ENCODE measurements at places on chromosomes 11 and 22.

DNA sequence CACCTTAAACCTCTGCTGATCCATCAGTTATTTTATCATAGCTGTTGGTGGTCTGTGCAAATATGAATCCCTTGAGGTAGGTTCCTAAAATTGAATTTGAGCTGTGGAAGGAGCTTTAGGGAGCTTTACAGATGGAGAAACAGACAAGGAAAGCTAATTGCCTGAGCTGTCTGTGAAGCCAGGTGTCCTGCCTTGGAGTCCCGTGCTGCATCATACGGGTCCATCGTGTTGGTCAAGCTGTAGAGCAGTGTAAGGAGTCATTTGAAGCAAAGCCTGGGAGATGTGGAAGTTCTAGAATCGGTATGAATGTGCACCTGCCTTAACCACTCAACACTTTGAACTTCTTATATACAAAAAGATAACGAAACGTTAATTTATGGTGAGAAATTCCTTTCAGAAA, 1.0 kb downstream of the POLA2 start:
- DNase-seq: no peak

GRCh38 chr11:85737738-85738137, 51.7 kb upstream of the CCDC89 start:
- no peak for DNase-seq

GRCh38 chr11:67406969-67407687, 3.2 kb downstream of the TBC1D10C start:
- DNase-seq: no peak

DNA sequence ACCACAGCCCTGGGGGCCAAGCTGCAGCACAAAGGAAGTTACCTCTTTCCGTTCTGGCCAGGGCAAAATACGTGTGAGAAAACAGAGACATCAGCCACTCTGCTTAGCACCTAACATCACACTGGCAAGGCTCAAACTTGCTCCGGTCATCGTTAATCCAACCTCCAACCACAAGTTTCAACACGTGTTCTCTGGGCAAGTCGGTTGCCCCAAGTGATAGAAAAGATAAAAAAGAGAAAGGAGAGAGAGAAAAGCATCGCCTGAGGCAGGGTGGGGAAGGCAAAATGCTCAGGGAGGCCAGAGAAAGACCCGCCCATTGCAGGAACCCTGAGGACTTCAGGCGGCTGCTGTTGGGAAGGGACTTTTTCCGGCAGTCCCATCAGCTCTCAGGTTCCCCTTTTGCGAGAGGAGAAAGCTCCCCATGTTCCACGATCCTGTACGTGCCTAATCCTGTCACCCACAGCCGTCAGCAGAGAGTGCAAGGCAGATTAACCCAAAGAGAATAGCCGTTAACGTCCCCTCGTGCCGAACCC, 18.5 kb upstream of the B4GALNT4 start:
- peak; percentile 32 for DNase-seq

DNA sequence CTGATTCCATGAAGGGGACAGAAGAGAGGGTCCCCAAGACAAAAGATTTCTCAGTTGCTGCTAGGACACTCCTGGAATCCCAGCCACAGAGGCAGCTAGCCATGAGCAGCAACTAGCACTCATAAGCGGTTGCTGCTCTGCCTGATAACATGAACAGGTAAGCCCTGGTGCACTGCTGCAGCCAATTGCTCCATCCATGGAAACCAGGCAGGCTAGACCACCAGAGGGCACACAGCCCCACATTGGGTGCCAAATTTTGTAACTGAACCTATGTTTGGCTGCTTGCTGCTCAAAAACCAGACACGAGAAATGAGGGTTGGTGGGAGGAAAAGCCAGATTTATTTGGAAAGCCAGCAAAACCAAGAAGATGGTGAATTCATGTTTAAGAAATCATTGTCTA, 21.9 kb upstream of the QSER1 start:
- no peak for DNase-seq

DNA sequence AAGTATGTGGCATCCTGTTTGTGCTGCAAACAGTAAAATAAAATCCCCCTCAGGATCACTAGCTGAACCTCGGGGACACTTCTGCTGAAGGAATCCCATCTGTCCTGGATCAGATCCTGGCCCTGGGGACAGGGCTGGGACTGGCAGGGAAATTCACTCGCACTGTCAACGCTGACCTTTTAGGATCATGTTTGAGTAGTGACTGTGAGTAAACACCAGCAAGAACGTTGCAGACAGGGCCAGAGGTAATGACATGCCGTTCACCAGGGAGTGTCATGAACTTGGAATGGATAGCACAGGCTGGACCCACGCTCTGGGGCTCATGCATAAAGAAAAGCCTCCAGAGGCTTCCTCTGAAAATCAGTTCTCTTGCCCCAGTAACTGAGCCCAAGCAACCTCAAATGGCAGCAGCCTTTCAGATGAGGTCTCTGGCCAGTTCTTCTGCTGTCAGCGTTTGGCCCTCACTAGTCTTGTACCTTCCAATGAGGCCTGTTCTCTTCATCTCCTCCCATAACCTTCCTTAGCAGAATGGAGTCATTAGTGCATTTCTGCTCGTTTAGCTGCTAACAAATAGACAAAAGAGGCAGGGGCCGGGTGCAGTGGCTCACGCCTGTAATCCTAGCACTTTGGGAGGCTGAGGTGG, 51.0 kb upstream of the BARX2 start:
- no peak for DNase-seq

DNA sequence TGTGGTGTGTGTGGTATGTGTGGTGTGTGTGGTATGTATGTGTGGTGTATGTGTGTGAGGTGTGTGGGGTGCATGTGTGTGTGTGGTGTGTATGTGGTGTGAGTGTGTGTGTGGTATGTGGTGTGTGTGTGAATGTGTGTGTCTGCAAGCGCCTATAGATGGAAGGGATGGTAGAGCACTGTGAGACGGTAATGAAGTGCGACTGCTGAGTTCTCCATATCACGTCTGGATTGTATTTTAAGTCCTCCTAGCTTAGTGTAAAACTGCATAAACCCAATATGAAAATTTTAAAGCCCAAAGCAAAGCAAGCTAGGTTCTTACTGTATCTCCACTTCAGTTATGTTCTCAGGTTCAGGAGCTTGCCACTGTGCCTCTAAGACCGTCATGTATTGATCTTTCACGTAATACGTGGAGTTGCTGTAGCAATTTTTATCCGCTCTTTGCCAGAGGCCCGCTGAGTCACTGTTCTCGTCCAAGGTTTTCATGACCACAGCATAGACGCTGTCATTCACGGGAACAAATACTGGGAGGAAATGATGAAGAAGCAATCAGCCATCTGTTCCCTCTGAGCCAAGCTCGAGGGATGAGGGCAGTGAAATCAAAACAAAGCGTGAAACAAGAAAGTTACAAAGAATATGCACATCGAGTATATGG, 5.5 kb downstream of the PLET1 start:
- DNase-seq: no peak

DNA sequence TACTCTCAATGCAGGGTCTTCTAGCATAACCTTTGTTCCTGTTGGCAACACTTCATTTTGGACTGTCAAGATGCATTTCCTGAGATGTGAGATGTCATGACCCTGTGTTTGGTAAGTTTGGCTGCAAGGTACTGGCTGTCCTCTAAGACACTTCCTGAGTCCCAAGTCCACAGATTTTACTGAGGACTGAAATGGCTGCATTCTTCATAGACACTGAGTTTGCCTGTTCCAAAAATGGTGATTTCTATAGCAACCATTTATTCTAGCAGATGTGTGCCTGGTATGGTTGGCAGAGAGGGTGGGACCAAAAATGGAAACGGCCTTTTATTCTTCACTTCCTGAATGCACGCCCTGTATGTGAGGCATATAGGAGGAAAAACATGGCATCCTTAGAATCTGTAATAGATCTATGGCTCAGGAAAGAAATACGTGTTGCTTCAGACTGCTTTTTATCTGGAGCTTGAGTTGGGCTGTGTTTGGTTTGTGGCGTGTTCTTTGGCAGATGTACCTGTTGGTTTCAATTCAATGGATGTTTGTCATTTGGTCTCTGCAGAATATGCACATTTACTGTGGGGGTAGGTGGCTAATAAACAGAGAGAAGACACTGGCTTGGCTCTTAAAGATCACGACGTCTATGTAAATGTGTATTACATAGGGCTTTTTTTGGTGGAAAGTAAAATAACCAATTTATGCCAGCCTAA, 62.4 kb downstream of the ZBTB16 start:
- no peak for DNase-seq

DNA sequence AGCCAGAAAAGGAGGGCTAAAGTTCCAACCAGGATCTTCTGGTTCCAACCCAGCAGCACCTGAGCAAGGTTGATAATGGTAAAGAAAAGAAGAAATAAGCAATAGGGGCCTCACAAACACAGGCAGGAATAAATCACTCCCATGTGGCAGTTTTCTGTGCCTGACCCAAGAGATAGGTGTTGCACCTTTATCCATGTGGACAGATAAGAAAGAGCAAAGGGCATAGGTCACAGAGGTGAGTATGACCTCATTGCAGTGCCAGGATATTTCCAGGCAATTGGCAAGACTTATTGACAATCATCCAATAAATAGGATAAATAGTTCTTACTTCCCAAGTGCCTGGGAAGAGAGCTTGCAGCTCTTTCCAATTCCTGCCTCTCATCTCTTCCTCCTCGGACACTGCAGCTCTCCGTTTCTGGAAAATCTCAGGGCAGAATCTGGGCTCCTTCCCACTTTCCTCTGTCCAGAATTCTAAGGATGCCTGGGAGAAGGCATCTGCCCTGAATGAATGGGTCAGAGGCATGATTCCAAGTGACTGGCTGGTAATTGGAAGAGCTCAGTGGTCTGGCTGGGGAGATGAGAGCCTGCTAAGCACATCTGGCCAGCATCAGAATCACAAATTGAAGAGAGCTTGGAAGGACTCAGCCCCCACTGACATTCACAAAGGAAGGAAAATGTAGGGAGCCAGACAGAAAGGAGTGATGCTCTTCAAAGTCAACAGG, 14.5 kb upstream of the LRRC55 start:
- no peak for DNase-seq

DNA sequence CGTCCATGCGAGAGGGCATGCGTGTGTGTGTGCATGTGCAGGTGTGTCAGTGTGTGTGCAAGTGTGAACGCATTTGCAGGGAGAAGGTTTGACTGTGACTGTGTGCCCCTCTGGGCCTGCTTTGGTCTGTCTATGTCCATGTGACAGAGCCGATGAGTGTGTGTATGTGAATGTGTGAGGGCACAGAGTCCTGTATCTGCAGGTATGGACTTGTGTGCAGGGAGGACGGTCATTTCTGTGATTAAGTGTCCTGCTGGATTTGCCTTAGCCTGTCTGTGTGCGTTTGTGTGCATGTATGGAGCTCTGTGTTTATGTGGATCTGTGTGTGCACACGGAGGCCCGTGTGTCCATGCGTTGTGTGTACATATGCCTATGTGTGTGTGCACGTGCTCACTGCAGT, 5.4 kb downstream of the EMID1 start:
- no peak for DNase-seq

GRCh38 chr11:119030029-119030328, 698 bp downstream of the SLC37A4 start:
- DNase-seq: no peak

DNA sequence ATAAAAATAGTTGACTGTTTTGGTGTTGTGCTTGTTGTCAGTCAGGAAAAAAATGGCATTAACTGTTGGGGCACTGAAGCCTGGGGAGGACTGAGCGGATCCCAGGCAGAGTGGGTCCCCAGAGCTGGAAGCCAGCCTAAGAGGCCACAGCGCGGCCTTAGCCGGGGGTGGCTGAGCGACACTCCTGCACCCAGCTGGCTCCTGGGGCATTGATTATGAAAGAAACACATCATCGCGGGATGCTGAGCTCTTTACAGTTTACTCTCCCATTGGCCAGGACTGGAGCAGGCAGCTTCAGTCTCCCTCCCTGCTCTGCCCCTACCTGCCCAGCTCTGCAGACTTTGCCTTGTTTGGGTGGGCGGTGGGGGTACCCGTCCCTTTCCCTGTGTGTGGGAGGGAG, 121.5 kb downstream of the ST3GAL4 start:
- no peak for DNase-seq

DNA sequence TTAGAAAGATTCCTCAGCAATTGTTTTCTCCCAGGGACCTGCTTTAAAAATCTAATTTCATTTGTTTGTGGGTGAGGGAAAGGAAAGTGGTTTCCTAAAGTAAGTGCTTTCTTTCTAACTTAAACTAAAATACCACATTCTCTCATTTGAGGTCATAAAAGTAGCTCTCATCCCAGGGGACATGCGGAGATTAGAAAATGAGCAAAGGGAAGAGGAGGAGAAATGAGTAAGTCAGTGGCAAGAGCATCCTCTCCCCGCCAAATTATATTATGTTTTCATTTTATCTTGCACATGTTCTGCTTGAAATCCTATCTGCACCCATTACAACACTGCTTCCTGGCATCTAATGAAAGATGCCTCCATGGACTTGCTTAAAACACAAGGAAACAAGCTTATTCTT, 191.4 kb downstream of the ARHGAP42 start:
- DNase-seq: no peak

DNA sequence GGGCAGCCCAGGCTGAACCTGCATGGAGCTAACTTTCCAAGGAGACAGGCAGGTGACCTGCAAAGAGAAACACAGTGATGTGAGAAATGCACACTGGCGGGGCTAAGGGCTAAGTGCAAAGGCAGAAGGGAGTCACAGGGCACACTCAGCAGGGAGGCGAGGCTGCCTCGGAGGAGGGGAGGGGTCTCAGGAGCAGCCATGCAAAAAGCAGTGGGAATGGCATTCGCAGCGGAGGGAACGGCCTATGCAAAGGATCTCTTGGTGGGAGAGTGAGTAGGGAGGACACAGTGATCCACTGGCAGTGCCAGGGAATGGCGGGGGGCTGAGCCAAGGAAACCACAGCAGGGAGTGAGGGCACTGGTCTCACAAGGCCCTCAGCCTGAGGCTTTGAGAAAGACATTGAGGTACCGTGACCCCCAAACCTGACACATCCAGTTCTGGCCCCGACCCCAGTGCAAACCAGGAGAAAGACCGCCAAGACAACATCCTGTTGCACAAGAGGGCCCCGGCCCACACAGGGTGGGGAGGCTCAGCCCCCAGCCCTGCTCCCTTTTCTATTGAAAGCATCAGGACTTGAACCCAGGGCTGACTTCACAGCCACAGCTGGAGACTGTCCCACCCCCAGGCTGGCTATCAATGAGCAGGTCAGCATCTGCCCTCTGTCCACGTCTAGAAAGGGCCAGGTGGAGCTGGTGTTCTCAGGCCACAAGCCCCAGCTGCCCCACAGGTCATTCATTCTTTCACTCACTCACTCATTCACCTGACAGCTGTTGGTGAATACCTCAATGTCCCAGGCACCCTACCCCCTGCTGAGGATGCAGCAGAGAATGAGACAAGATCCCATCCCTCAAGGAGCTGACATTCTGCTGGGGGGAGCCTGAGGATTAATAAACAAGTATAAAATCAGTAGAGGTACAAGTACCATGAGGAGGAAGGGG, 50.7 kb downstream of the IGLL1 start:
- DNase-seq: no peak

DNA sequence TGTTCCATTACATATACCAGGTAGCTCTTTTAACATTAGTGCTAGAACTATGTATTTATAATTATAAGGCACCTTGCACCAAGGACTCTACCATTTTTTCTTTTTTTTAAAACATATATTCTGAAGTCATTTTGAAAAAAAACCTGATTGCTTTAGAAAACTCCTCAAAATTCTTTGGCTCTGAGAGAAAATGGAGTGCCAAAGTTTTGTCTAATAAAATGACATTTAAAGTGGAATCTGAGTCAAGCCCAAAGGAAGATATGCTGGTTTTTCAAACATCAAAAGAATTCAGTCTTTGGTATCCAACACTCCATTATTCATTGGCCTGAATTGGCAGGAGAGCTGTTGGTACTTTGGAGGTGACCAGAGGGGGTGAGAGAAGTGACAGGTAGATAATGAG, 116.5 kb downstream of the ME3 start:
- DNase-seq: no peak

Data from GM10248 (cell line).